ENCODE measurements at places on chromosomes 7 and 10.

DNA sequence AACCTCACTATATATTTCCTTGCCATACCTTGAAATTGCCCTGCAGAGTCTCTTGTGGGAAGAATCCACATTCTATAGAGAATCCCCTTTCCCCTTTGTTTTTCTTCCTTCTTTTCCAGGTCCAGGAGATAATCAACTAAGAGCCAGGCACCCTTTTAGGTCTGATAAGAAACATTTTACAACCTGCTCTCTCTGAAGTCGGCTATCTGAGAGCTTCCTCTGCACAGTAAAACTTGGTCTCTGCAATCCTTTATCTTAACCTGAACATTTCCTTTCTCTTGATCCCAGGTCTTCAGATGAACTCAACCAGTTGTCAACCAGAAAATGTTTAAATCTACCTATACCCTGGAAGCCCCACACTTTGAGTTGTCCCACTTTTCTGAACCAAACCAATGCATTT, 19.5 kb upstream of the PTER start:
- DNase-seq = no peak

- DNase-seq = no peak
These were observed 292.1 kb downstream of the THSD7A start for GRCh38 chr7:11539853-11540252.

DNA sequence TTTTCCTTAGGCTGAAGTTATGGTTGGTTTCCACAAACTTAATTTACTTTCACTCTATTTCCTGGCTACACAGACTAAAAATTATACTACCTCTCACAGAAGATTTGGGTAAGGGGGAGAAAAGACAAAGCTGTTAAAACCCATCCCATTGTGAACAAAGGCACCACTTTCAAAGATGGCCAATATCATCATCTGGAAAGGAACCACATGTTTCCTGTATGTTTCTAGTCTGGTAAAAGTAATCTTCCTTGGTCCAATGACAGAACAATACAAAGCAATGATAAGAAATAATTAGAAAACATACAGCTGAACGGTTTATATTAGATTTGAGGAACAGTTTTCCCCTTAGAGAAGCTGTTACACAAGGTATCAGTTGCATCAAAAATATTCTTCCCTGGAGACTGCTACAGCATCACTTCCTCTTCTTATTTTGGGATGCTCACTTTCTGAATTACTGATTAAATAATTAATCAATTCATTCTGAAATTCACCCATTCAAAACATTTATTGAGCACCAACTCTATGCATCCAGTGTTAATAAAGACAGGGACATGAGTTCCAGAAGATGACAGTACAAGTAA, 8.5 kb upstream of the SFR1 start:
- no peak for DNase-seq

GRCh38 chr10:113960617-113961181, 83.0 kb upstream of the ADRB1 start:
- DNase-seq = no peak

GRCh38 chr10:71283410-71283809, 35.6 kb upstream of the SLC29A3 start:
- DNase-seq = no peak

GRCh38 chr7:47244692-47245091, 337.2 kb downstream of the TNS3 start:
- DNase-seq = no peak

DNA sequence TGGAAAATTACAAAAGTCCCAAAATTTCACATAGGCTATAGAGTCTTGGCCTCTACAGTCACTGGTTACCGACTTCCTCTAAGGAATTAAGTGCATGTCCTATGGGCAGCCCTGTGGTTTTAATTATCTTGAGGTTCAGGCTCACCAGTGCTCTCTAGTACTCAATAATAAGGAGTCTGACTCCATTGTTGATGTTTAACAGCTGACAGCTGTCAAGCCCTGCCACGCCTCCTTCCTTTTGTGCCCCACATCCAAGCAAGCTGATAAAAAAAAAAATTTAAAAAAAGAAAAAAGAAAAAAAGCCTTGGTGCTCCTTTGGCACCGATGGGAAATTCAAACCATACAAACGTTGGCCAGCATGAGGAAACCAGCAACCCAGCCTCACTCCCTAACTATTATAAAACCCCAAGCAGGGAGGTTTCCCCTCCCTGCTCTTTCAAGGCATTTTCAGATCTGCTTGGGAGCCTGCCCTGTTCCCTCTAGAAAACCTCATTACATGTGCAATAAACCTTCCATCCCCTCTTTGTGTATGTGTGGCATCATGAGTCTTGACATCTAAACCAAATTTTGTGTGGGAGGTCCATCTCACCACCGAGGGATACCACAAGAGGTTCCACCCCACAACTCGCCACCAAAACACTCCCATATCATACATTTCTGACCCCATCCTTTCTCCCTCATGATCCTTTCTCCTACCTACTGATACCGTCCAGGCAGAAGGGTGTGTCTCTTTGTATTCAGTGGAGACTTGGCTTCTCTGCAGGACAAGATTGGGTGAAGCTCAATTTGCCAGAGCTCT, 70.9 kb upstream of the CCDC71L start:
- no peak for DNase-seq

GRCh38 chr10:5563991-5564536, 39.3 kb downstream of the CALML3 start:
- no peak for DNase-seq

Data from HS-5 (cell line).